ENCODE measurements at places on chromosomes 7 and 10.

- no peak for DNase-seq
Measured at GRCh38 chr10:24010436-24010970, 198.4 kb upstream of the KIAA1217 start.

DNA sequence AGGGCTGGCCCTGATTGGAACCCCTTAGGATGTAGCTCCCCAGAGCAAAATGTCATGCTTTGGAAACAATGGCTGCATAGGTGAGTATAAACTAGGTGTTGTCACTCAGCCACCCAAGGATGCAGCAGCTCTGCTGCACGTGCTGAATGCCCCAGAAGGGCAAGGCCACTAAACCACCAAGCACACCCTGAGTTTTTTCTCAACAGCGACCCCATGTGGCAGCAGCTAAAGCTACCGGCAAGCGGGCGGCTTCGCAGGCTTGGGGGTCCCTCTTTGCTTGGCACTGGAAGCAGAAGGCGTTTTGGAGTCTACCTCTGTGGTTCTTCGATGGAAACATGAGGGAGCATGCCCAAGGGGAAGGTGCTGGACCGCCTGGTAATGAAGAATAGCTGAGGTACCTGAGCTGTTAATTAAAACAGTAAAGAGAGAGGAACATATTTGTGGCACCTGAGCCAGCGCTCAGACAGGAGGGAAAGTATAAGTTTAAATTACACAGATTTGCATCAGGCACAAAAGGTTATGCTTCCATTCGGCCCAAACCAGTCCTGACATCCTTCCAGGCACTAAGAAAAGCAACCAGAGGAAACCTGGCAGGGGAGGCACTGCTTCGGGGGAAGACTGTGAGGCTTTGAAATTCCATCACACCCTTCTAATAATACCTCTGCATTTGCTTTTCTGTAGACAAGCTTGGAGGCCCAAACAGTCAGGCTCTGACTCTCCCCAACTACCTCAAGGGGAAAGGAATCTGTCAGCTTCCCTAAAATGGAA, 152.1 kb downstream of the GFRA1 start:
- no peak for DNase-seq

DNA sequence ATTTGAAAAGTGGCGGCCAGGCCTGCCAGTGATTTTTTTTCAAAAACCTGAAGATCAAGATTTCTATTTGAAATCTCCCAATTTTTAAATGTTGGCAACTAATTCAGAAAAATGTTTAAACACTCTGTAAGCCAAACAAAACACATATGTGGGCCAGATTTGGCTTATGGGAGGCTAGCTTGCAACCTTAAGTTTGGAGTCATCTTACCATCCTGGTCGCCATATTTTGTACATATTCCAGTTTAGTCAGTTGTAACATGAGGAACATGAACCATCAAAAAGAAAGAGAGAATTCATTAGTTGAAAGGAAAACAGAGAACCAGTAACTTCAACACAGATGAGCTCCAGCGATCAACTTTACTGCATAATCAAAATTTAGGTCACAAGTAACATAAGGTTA, 115.4 kb downstream of the TMEM26 start:
- peak; percentile 37 for DNase-seq

- DNase-seq = no peak
Measured at GRCh38 chr10:1133495-1134045, 77.4 kb downstream of the WDR37 start.

DNA sequence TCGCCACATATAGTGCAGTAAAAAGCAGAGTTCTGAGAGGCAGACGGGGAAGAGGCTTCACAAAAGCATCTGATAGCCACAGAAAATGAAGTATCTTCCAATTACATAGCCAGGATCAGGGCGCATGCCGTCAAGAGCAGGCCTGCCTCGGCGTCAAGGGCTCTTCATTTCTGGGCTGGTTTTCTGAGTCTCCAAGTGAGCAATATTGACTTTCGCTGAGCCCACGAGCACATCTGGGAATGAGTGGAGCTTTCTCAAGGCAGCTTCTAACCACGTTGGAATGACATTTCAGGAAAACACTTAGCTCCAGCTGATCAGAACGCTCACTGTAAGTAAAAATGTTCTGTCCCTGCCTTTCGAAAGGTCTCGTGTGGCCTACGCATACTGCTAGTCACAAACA, 51.9 kb downstream of the CLRN3 start:
- no peak for DNase-seq

- DNase-seq = no peak
Measured at GRCh38 chr10:70320751-70321150, 36.9 kb upstream of the NPFFR1 start.

GRCh38 chr10:119455609-119456434, 86.7 kb downstream of the RGS10 start:
- no peak for DNase-seq

DNA sequence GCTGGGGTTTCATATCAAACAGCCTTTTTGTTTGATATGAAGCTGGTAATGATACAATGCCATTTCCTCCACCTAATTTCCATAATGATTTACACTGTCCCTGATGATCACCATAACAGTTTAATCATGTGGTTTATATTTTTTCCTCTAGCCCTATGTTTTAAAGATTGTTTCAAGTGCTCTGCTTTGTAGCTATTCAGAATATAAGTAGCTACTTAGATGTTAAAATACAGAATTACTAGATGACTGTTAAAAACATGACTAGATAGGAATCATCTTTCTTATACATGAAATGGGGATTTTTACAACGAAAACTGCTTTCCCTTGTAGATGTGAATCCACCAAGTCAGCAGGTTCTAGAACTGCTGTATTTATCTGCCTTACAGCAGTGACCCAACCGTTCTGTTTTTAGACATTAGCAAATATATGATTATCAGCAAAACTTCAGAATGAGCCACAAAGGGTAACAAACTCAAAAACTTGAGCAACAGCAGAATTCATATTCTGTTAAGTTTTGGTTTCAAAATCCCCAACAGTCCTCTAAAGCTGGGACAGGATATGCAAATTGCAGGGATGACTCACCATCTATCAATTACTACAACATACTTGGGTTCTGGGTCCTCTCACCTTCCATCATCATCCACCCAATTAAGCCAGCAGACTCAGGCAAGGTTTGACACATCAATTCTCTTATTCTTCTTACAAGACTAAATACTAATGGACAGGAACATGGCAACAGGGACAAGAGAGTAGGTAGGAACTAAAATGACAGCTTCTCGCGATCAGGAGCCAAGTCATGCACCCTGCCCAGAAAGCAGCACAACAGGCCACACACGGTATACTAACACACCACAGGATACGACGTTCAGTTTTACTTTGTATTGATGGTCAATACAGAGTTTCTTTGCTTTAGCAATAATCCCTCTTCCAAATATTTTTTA, 83.9 kb downstream of the PIP4K2A start:
- no peak for DNase-seq

DNA sequence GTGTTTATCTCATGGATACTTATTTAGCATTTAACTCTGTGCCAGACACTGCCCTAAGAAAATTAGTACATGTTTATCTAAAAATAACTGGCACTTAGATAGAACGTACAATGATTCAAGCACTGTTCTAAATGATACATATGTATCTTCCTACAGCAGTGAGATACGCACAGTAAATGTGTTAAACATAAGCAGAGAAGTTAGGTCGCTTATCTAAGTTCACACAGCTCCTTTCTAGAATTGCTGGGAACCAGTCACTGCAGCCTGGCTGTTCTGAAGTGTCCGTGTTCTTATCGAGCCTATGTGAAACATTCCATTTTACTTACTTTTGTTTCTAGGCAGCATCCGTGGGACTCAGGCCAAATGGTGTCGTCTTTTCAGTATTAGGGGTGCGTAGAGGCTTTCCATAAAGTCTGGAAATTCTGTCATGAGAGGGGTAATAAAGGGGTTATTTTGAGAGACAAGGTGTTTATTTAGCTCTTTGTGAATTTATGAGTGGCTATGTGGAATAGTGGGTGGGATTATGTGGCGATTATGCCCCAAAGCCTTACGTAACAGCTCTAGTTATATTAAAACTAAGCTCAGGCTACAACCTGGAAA, 186.9 kb downstream of the SND1 start:
- DNase-seq = no peak

DNA sequence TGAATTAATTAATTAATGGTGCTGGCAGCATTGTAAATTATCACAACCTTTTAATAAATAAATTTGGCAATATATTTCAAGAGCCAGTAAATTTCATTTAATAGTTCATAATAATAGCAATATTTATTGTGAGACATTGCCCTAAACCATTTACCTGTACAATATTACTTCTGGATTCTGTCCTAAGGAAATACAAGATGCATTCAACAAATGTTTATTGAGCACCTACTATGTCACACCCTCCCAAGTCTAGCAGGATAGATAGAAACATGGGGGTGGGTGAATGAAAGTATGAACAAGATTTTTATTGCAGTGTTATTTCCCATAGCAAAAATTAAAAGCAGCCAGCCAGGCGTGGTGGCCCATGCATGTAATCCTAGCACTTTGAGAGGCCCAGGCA, 4.4 kb upstream of the HERC4 start:
- DNase-seq = no peak

DNA sequence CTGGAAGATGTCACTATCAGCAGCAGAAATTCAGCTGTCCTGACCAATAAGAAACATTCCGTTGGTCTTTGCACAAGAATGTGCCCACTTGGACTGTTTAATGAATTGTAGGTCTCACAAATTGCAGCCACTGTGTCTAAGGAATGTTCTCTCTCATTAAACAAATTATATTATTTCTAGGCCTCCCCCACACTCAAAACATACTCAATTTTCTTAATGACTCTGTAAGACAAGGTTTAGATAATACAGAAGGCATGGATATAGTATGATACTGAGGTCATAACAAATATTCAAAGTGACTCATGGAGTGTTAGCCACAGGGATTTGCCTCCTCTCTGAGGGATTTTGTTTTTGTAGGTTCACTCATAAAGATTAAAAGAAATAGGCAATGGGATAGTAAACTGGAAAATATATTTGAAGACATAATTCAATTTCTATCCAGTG, 197.5 kb downstream of the PTN start:
- peak; percentile 22 for DNase-seq

DNA sequence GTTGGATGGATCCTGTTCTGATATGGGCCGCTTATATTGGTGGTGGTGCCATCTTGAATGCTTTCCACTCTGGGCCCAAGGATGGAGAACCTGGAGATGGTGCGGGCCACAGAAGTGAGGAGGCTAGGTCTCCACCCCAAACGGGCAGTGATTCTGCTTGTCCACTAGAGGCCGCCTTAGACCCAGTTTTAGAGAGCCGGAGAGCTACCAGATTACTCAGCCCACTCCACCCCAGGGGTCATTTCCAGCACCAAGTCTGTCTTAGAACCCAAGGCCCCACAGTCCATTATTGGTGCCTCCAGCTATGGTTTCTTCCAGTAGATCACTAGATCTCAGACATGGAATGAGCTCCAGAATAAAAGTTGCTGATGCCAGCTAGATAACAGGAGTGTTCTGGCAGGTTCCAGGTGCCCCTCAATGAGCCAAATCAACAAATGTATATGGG, 11.8 kb upstream of the CAMK2G start:
- DNase-seq = peak; percentile 90

DNA sequence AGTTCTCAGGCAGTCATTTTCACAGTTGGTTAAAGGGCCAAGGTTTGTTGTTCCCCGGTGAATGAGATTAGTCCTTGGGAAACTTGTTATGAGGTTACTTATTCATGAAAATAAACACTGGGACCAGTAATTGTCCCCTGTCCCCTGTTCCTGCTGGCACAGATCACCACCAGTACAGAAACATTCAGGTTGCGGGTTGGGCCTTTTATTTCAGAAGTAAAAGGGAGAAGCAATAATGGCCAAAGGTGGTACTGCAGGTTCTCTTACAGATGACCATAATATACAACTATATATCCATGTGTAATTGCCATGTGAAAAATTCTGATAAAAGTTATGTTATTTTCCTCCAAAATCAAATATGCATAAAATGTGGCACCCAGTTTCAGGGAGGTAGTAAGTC, 442.0 kb downstream of the SORCS1 start:
- DNase-seq = no peak

Measured in eye (tissue), 1 donor.